Pulmonary artery endothelial cell (primary cell): ENCODE measurements at places on chromosomes 7 and 10. TPM values are rescaled to one million over a fixed set of nuclear protein-coding genes. Genes with fewer than 3 reads are reported as not detected.

The CACNB2 gene
- total RNA-seq: not detected in 2 replicates

The ITPRID1 gene
- not detected in 2 replicates for total RNA-seq

The PRSS1 gene
- not detected in 2 replicates for total RNA-seq

The TMEM139 gene
- not detected in 2 replicates for total RNA-seq

The ZKSCAN5 gene
- total RNA-seq: 10.4 and 15.1 TPM in 2 replicates

The CFAP58 gene
- total RNA-seq: 0.46 and 0.63 TPM in 2 replicates

The FKBP9 gene
- total RNA-seq: 119 and 144 TPM in 2 replicates

The TAC1 gene
- total RNA-seq: not detected in 2 replicates

The CEP41 gene
- 6.3 and 17.3 TPM in 2 replicates for total RNA-seq

The IL6 gene
- total RNA-seq: 8.2 and 16.3 TPM in 2 replicates

The FAM25C gene
- not detected in 2 replicates for total RNA-seq

The FGF8 gene
- not detected in 2 replicates for total RNA-seq

The CALML3 gene
- not detected in 2 replicates for total RNA-seq

The SLC16A9 gene
- total RNA-seq: 0.07 TPM in 1 of 2 replicates, not detected in the other

The LRRC4 gene
- 0.40 and 0.99 TPM in 2 replicates for total RNA-seq

The EPHB4 gene
- 184 and 276 TPM in 2 replicates for total RNA-seq

The IL2RA gene
- not detected in 2 replicates for total RNA-seq

The BAMBI gene
- 3.8 and 4.8 TPM in 2 replicates for total RNA-seq

The RSPH10B2 gene
- 0.13 TPM in 1 of 2 replicates, not detected in the other for total RNA-seq

The METTL27 gene
- 0.99 and 1.0 TPM in 2 replicates for total RNA-seq

The CNTNAP2 gene
- not detected in 2 replicates for total RNA-seq

The PAXIP1 gene
- 8.0 and 10.6 TPM in 2 replicates for total RNA-seq

The FBXL13 gene
- 0.73 and 3.0 TPM in 2 replicates for total RNA-seq

The AKR1C2 gene
- total RNA-seq: 2.5 and 4.0 TPM in 2 replicates

The GDF10 gene
- not detected in 2 replicates for total RNA-seq

The IDI2 gene
- total RNA-seq: not detected in 2 replicates

The CALY gene
- not detected in 2 replicates for total RNA-seq

The ADRB1 gene
- total RNA-seq: 0.13 and 0.28 TPM in 2 replicates

The LDB3 gene
- not detected in 2 replicates for total RNA-seq

The KNDC1 gene
- not detected in 2 replicates for total RNA-seq

The GPR15LG gene
- not detected in 2 replicates for total RNA-seq

The EN2 gene
- total RNA-seq: 0.04 TPM in 1 of 2 replicates, not detected in the other

The NEBL gene
- 0.71 and 1.4 TPM in 2 replicates for total RNA-seq

The TRPV5 gene
- not detected in 2 replicates for total RNA-seq

The OSBPL3 gene
- total RNA-seq: 28.2 and 43.8 TPM in 2 replicates

The NPSR1 gene
- total RNA-seq: not detected in 2 replicates

The CCDC186 gene
- total RNA-seq: 12.8 and 15.7 TPM in 2 replicates
